Right cardiac atrium (tissue), 5 donors: ENCODE measurements at places on chromosomes 3 and 15.
A peak's percentile ranks its signal among the peaks of the same experiment; 100 is the strongest.

DNA sequence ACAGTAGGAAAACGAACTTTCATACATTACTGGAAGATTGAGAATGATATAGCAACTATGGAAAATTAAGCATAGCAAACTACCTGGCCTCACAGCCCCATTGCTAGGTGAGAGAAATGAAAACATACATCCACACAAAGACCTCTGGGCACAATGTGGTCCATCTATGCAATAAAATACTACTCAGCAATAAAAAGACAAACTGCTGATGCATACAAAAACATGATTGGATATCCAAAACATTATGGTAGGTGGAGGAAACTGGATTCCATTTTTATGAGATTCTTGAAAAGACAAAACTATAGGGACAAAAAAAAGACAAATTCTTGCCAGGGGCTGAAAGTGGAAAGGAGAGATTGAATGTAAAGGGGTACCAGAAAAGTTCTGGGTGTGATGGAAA is 308.8 kb downstream of the OCA2 start:
- no peak for DNase-seq

DNA sequence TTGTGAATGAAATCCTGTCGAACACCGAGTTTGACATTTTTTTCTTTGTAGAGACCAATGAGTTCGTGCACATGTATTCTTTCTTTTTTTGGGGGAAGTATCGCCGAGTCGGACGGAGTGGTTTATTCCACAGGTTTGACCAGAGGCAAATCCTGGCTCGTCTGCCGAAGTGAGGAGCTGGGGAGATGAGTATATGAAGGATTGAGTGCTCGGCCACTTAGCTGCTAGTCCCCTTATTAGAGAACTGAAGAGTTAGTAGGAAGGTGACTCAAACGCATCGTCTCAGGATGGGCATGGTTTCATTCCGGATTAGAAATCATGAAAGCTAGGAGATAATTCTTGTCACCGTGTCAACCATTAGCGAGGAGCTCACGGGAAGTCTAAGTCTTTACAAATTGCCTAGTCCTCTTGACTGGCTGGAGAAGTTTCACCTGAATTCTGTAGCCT is 154.7 kb upstream of the GOLIM4 start:
- no peak for DNase-seq

GRCh38 chr3:143441516-143442171 is 322.1 kb downstream of the CHST2 start:
- DNase-seq, result no peak

GRCh38 chr3:107662124-107662507 is 139.4 kb downstream of the BBX start:
- peak; percentile 33 for DNase-seq

- DNase-seq, result no peak
Measured at GRCh38 chr3:46221391-46221790, 13.3 kb upstream of the CCR1 start.

- DNase-seq, result no peak
Measured at GRCh38 chr3:6989608-6990291, 128.8 kb downstream of the GRM7 start.

DNA sequence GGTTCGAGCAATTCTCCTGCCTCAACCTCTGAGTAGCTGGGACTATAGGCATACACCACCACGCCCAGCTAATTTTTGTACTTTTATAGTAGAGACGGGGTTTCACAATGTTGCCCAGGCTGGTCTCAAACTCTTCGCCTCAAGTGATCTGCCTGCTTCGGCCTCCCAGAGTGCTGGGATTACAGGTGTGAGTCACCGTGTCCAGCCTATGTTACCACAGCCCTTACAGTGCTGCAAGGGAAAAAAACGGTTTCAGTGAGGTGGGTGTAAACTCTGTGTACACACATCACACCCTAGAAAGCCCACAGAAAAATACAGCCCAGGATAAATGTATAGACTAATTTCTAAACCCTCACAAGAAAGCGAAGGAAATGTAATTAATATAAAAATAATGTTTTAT is 103.5 kb upstream of the AKAP13 start:
- DNase-seq, result no peak

DNA sequence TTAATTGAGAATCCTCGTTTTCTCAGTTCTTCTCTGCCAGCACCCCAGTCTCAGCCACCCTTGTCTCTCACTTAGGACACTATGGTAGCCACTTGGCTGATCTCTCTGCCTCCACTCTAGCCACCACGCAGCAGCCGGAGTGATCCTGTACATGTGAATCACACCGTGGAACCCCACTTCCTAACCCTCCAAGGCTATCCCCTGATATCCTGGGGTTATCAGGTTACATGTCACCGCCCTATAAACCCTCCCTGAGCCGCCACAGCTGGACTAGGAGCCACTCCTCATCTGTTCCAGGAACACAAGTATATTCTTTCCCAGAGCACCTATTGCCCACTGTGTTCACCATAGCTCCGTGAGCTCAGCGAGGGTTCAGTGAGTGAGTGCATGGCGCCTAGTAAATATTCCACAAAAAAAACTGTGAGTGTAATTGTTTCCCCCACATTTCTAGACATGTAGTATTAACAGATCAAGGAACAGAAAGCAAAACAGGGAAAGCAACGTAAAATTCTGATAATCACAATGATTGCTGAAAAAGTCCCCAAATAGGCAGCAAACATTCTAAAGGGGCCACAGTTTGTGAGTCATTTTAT is 661 bp upstream of the PARP14 start:
- DNase-seq, result no peak

GRCh38 chr3:128247666-128248409 is 94.6 kb downstream of the EEFSEC start:
- no peak for DNase-seq

GRCh38 chr3:186988806-186989205 is 58.5 kb downstream of the ST6GAL1 start:
- no peak for DNase-seq

- DNase-seq, result no peak
Measured at GRCh38 chr3:27578032-27578431, 93.8 kb upstream of the SLC4A7 start.

DNA sequence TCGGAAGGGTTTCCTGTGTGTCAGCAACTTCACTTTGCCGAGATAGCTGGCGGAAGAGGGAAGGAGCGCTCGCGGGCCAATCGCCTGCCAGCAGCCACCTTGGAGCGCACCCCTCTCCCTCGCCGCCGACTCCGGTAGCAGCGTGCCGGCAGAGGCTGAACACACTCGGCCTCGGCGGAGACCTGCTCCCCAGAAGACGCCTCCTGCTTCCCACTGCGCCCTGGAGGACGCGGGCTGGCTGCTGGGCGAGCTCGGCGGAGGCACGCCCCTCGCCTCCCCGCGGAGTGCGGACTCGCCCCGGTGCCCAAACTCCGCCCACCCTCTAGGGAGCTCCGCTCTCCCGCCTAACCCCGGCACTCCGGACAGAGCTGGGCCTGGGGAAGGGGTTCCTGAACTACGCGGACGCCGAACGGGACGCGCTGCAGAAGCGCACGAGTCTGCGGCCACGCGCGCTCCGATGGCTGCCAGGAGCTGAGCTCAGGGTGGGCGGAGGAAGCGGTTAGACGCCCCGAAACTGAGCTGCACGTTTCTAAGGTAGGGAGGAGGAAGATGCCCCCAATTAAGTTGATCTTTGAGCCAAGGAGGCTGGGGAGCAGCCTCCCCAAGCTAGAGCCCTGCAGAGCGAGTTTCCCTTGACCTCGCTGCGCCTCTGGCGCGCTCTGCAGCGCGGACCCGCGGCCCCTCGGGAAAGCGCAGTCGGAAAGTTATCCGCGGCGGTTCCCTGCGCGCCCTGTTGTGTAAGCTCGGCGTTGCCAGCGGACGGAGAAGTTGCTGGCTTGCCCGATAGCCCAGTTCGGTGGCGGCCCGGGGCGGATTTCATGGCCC is at the start of gene P2RY1:
Gene P2RY1, plus strand, starts transcription at position 356 of the 825 bp plus-strand sequence. CDS start 652 bp downstream, outside the sequence.
- DNase-seq, result peak; percentile 77

DNA sequence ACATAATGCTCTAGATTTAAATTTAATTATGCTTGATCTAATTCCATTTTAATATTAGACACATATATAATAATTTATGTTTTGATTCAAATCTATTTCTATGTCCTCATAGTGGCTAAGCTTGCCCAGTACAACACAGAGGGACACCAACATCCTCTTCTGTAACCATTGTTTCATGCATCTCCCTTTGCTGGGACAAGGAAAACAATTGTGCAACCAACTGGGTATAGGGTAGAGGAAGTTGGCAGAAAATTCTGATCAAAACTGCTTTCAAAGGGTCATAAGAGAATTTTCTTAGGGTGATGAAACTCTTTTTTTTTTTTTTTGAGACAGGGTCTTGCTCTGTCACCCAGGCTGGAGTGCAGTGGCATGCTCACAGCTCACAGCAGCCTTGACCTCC is 121.4 kb upstream of the SGO1 start:
- no peak for DNase-seq

GRCh38 chr3:77222701-77223100 is 182.8 kb downstream of the ROBO2 start:
- DNase-seq, result no peak

DNA sequence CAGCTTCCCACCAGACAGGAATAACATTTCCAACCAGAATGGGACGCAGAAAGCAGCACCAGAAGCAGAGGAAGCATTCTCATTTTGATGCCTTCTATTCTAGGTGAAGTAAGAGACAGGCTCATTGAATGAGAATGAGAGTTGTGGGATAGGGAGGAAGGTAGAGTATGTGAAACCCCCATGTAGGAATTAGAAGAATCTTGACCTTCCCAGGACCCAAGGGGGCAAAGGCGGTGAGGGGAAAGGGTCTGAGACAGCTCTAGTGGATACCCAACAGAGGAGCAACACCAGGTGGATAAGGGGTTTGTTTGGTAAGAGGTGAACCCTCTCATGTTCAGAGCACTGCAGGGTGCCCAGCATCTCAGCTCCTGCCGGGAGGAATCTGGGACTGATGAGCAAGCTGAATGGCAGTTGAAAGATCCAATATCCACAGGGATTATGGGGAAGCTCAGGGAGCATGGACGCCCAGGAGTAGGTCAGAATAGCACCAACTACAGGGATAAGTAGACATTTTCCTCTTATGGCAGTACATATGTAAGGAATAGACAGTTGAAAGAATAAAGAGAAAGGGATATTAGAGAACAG is 77.0 kb downstream of the PLCL2 start:
- no peak for DNase-seq

- no peak for DNase-seq
Measured at GRCh38 chr3:193396451-193397244, 18.1 kb upstream of the ATP13A5 start.

- DNase-seq, result peak; percentile 76
Measured at GRCh38 chr15:74011610-74012009, 17.1 kb downstream of the PML start.

DNA sequence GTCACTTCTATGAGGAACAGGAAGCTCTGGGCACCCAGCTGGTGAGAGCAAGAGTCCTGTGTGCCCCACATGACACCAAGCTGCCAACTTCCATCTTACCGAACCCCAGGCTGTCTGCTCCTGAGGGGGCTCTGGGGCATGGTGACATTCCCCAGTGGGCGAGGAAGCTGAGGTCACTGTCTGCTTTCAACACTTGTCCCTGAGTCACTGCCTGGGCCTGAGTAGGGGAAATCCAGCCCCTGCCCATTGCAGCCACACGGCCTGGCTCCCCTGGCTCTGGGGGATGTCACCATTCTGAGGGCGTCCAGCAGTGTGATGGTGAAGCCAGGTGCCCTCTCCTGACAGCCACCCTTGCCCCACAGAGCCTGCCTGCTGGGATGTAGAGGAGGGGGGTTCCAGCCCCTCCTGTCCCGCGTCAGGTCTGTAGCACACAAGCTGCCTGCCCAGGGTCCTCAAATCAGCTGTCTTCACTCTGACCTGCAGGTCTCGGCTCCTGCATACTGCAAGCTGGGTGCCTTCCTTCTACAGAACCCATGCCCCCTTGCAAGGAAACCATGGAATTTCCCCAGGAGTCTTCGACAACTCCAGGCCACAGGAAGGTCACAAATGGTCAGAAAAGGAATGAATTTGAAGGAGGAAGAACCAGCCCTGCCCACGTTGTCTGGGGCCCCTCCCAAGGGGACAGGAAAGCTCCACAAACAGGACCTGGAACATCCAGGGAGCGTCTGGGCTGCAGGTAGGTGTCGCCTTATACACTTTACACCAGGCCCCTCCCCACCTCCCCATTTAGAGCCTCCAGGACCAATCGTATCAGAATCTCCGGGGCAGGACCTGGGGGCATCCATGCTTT is 69.9 kb upstream of the GATM start:
- no peak for DNase-seq
